T-helper 2 cell (primary cell): ENCODE measurements at places on chromosomes 13 and 19.

DNA sequence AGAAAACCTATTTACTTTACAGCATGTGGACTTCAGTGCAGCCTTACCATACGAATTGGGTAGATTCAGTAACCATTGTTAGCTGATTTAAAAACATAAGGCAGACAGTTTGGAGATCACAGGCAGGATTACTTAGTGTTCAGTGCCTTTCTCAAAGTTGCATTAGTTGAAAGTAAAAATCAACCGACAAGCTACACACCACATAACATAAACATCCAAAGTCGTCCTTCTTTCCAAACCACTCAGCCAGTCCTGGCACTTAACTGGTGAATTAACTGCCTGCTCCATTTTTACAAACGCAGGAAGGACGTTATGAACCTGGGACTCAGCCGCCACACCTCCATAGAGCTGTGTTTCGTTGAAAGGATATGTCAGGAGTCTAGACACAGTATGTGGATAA lies 91.4 kb downstream of the COL4A1 start:
- DNase-seq = no peak

- DNase-seq = no peak
These were observed 7.5 kb downstream of the CLASRP start for GRCh38 chr19:45046355-45046754.

DNA sequence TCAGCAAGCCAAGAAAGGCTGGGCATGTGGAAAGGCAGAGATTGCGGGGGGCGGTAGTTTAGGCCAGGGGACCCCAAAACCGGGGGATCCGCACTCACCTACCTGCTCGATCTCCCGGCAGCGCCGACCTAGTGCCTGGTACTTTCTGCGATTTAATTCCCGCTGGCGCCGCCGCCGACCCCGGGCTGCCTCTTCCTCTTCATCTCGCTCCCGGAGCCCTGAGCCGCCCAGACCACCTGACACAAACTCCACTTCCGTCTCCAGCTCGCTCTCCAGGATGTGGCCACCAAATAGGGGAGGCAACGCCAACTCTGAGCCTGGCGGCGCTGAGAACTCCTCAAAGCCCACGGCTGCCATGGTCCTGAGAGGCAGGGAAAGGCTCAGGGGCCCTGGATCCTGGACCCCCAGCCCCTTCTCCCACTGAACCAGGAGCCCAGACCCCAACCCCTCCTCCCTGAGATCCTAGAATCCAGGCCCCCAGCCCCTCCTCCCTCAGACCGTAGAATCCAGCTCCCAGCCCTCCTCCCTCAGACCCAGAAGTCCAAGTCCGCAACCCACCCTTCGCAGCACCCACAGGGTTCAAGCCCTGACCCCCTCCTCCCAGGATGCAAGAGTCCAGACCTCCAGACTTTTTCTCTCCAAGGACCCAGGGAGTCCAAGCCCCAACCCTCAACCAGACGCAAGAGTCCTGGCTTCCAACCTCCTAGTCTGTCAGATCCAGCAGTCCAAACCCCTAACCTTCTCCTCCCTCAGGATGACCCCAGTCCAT lies 933 bp downstream of the TFPT start:
- peak; percentile 55 for DNase-seq

DNA sequence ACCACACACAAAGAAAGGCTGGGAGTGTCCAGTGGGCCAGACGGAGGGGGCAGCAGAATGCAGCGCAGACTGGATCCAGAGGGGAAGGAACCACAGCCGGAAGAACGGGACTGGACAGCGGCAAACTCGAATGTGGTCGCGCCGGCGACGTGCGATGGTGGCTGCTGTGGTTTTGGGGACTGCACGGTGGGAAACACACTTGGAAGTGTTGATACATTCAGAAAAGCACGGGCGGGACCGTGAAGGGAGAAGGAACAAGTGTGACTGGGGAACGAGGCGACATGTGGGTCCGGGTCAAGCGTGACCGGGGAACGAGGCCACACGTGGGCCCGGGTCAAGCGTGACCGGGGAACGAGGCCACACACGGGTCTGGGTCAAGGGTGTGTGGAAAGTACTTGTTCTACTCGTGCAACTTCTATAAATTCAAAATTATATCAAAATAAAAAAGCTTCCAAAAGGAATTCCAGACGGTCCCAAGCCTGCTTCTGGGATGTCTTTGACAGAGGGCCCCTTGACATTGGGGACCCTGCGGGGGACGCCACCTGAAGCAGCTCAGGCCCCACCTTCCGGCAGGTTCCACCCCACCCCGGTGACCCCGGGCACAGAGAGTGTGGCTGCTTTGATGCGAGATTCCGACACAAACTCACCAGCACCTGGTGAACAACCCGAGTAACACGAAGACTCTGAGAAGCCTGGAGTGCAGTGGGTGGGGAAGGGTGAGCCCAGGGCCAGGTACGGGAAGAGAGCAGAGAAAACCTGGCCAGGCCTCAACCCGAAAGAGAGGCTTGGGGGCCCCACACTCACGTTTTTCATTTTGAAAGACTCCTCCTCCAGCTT lies 25.1 kb upstream of the C13orf46 start:
- no peak for DNase-seq

GRCh38 chr13:33206945-33207614 lies 78.5 kb downstream of the STARD13 start:
- no peak for DNase-seq

DNA sequence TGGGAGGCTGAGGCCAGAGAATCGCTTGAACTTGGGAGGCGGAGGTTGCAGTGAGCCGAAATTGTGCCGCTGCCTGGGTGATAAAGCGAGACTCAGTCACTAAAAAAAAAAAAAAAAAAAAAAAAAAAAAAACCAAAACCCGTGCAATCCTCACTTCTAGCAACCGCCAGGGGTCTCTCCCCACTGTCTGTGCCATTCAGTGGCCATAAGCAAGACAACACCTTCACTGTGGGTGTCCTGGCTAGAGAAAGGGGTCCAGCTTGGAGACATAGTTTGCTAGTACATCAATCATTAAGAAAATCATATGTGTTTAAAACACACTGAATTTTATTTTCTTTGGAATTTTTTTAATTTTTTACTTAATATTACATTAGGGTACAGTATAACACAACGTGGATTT lies 68.2 kb downstream of the RASL11A start:
- DNase-seq = no peak

DNA sequence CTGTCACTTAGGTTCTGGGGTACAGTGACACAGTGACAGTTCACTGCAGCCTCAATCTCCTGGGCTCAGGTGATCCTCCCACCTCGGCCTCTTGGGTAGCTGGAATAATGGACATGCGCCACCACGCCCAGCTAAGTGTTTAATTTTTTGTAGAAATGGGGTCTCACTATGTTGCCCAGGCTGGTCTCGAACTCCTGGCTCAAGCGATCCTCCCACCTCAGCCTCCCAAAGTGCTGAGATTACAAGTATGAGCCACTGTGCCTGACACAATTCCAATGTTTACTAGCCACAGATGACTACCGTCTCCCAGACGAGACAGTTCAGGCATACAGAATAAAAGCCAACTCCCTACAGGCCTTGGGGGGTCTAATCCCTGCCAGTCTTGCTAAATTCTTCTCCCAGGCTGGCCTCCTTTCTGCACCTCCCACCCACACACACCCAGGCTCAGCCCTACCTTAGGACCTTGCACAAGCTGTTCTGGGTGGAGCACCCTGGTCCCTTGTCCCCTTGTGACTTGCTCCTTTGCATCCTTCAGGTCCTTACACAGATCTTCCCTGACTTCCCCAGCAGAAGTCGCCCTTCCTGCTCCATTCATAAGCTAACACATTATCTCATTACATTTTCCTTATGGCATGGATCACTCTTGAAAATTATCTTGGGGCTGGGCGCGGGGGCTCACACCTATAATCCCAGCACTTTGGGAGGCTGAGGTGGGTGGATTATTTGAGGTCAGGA lies 106.4 kb downstream of the INSR start:
- no peak for DNase-seq

DNA sequence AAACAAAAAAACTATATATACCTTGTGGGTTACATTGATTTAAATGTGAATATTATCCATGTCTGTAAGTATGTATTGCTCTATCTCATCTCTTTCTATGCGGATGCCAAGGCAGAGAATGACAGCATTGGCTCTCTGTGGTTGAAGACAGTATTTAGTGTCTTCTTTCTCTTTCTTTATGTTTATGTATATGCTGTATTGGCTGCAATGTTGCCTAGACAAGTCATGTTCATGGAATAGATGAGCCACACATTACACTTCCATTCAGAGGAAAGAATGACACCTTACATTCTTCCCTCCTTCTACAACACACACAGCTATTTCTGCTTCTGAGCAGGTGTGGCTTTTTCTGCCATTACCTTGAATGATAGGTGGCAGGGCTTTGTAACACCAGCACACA lies 639.4 kb upstream of the MIR17HG start:
- DNase-seq = no peak

GRCh38 chr13:80901530-80901929 lies 560.6 kb upstream of the SPRY2 start:
- DNase-seq = no peak

DNA sequence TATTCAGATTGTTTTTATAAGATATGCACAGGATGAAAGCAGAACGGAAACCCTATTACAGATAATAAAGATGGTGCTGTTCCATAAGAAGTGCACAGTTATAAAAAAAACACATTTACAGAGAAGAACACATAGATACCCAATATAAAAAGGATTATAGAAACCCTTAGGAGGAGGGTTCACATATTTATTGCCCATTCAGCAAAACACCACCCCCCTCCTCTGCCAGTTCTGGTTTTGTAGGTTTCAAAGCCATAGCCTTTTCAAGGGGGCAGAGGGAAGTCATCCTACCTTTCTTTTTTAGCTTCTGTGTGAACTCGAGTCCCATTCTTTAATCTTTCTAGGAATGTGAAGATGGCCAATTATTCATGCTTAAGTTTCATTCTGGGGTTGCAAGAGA lies 511.2 kb downstream of the GPC5 start:
- DNase-seq = no peak

DNA sequence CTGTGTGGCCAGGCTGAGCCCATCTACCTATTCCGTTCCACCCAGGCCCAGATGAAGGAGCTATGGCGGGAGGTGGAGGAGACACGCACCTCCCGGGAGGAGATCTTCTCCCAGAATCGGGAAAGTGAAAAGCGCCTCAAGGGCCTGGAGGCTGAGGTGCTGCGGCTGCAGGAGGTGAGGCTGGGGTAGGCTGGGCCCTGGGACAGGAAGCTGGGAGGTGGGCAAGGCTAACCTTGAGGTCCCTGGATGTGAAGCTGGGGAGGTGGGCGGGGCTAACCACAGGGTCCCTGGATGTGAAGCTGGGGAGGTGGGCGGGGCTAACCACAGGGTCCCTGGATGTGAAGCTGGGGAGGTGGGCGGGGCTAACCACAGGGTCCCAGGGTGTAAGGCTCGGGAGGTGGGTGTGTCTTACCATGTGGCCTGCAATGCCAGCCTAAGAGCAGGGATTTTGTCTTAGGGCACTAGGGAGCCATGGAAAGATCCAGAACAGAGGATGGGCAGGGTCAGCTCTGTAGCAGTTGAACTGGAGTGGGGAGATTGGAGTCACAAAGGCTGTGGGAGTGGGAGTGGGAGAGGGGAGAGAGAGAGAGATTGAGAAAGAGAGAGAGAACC lies 36.9 kb downstream of the KCNC3 start:
- DNase-seq = no peak

DNA sequence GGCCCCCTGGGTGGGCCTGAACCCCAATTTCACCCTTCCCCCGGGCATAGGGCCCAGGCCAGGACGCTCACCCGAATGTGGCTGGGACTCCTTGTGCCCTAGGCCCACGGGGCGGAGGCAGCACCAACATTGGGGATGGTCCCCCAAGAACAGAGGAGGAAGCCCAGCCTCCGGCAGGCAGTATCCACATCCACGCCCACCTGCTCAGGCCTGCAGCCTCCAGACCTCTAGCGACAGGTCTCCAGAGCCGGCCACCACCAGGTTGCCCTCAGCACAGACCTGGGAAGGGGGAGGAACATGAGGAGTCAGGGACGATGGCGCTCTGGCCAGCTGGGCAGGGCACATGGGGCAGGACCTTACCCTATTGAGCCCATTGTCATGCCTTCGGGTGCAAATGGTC lies 1.2 kb downstream of the GNG14 start:
- DNase-seq = no peak

DNA sequence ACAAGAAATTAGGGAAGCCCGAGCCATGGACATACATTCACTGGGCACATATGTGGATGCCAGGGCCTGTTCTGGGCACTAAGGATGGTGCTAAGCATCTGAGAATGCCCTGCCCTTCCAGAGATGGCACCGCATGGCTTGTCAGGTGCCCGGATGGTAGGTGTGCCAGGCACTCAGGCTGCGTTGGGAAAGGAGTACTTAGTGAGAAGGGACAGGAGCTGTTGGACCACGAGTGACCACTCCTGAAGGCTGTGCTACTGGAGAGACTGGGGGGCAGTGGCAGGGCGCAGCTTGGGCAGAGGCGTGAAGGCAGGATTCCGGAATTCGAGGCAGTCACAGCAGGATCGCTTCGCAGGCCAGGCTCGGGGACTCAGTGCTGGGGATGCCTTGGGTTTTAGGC lies 38.0 kb upstream of the EHD2 start:
- DNase-seq = no peak

GRCh38 chr13:71789693-71790329 lies 77.2 kb downstream of the DACH1 start:
- DNase-seq = no peak

GRCh38 chr13:47603365-47603764 lies 397.7 kb downstream of the SUCLA2 start:
- no peak for DNase-seq

DNA sequence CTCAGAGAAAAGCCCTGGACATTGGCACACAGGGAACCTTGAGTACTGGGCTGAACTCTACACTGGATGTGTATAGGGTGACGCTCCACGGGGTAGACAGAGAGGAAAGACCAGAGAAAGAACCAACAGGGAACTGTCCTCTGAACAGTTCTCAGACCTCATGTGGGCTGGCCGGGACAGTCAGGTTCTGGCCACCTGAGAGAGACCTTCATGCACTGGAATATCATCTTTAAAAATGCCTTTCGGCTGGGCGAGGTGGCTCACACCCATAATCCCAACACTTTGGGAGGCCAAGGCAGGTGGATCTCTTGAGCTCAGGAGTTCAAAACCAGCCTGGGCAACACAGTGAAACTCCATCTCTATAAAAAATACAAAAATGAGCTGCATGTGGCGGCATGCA lies 143.8 kb upstream of the GJB6 start:
- DNase-seq = no peak

GRCh38 chr19:46555628-46556280 lies 45.4 kb upstream of the CALM3 start:
- DNase-seq = no peak

GRCh38 chr13:77981281-77981881 lies 62.8 kb upstream of the EDNRB start:
- DNase-seq = no peak

- no peak for DNase-seq
These were observed 67.4 kb downstream of the CDADC1 start for GRCh38 chr13:49315036-49315565.

- no peak for DNase-seq
These were observed 6.3 kb downstream of the SLC17A7 start for GRCh38 chr19:49434907-49435583.
